Activated T-helper 1 cell treated with anti-CD3 and anti-CD28 coated beads, Interleukin-2, amount 50 U/mL, for 16 hours (primary cell): ENCODE measurements at places on chromosomes 5 and 9.

- no peak for DNase-seq
These were observed 18.3 kb upstream of the ECPAS start for GRCh38 chr9:111502506-111502905.

- DNase-seq: no peak
These were observed 21.5 kb upstream of the MYO10 start for GRCh38 chr5:16957304-16958196.

- no peak for DNase-seq
These were observed 211.6 kb upstream of the MPDZ start for GRCh38 chr9:13491138-13491492.

DNA sequence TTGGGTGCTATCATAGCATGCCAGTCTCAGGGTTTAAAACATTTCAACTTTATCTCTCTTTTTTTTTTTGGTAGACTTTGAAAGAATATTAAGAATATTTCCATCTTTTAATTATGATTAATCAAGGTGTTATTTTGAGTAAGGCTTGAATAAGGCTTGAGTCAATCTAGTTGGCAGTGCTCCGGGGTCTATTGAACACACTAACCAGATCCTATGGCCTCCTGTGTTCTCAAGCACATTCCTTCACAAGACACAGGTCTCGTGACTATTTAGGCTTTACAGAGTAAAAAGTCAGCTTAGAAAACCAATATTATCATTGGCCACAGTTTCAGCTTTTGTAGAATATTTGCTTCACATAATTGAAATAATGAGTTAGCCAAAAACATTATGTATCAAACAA lies 151.2 kb downstream of the ARHGEF28 start:
- DNase-seq: no peak

DNA sequence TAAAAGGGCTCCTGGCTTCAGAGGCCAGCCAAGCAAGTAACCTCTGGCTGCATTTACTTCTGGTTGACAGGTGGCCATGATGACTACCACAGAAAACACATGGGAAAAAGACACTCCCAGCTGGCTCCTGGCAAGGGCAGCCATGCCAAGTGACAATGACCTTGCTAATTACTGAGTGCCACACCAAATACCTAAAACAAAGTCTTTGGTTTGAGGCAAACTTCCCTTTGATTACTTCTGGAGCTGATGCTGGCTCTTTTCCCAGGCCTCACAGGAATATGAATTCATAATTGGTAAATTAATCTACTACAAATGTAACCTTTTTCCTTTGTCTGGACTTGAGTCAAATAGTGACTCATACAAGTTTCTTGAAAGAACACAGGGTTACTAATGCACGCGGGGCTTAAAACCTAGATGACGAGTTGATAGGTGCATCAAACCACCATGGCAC lies 61.0 kb downstream of the LPAR1 start:
- no peak for DNase-seq

DNA sequence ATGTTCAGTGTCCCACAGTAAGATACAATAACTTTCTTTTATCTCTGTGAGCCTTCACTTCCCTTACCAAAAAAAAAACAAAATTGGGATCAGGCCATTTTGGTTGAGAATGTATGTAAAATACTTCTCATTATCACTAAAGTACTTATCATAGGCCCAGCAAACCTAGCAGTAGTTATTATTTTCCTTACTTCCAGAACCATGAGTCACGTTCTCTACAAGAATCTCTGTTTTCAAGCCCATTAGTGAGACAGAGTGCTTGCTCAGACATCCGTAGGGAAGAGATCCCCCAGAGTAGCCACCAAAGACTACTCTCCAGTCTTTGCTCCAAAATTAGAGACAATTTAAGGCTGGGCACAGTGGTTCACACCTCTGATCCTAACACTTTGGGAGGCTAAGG lies 103.9 kb upstream of the NR5A1 start:
- DNase-seq: no peak

DNA sequence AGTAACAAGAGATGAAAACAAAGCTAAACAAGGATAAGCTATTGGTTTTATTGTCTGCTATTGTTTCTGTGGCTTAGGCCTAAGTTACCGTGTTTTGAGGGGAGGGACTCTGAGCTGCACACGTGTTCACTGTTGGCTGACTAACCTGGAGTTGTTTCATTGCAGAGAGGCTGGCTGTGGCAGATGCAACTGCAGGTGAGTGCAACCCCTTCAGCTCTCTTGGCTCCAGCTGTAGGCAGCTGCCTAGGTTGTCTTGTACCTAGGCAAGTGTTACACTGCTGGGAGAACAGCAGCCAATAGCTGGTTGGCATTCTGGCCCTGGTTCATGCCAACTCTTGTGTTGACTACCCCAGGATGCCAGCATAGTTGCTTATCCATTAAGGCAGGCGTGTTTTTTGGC lies 17.6 kb upstream of the MATR3 start:
- no peak for DNase-seq

GRCh38 chr9:113612828-113613227 lies 149.3 kb downstream of the RGS3 start:
- DNase-seq: no peak

DNA sequence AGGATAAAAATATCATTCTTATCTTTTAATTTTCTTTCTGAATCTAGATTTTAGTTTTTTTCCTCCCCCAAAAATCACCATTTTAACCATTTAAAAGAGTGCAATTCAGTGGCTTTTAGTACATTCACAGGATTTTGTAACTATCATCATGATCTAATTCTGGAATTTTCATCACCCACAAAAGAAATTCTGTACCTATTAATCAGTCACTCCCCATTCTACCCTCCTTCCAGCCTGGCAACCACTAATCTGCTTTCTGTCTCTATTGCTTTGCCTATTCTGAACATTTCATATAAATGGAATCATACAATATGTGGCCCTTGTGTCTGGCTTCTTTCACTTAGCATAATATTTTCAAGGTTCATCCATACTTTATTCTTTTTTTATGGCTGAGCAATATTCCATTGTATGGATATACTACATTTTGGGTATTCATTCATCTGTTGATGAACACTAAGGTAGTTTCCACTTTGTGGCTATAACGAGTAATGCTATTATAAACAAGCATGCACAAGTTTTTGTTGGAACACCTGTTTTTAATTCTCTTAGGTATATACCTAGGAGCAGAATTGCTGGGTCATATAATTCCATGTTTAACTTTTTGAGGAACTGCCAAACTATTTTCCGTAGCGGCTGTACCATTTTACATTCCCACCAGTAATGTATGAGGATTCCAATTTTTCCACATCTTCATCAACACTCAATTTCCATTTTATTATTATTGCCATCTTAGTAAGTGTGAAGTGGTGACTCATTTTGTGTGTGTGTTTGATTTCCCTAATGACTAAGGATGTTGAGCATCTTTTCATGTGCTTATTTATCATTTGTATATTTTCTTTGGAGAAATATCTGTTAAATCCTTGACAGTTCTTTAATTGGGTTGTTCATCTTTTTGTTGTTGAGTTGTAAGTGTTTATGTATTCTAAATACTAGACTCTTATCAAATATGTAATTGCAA lies 340.3 kb downstream of the CWC27 start:
- DNase-seq: no peak

GRCh38 chr5:11377896-11378295 lies 526.4 kb downstream of the CTNND2 start:
- DNase-seq: no peak

GRCh38 chr5:40660751-40661150 lies 19.0 kb upstream of the PTGER4 start:
- DNase-seq: no peak

DNA sequence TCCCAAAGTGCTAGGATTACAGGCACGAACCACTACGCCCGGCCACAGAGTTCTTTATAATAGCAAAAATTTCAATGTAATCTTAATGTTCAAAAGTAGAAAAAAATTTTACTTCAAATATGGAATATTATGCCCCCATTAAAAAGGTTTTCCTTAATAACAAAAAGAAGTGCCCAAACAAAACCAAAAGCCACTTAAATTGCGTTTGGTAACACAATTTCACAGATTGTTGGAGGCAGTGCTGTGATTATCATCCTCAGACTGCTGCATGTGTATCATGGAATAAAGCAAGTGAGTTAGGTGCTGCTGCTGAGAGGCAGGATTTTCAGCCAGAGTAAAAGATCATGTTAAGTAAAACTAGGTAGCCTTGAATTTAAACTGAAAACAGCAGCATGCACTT lies 132.7 kb downstream of the COL23A1 start:
- no peak for DNase-seq

- DNase-seq: no peak
These were observed 712.1 kb upstream of the MEF2C start for GRCh38 chr5:89595056-89595455.

GRCh38 chr9:32497921-32498320 lies 28.1 kb downstream of the RIGI start:
- DNase-seq: no peak

DNA sequence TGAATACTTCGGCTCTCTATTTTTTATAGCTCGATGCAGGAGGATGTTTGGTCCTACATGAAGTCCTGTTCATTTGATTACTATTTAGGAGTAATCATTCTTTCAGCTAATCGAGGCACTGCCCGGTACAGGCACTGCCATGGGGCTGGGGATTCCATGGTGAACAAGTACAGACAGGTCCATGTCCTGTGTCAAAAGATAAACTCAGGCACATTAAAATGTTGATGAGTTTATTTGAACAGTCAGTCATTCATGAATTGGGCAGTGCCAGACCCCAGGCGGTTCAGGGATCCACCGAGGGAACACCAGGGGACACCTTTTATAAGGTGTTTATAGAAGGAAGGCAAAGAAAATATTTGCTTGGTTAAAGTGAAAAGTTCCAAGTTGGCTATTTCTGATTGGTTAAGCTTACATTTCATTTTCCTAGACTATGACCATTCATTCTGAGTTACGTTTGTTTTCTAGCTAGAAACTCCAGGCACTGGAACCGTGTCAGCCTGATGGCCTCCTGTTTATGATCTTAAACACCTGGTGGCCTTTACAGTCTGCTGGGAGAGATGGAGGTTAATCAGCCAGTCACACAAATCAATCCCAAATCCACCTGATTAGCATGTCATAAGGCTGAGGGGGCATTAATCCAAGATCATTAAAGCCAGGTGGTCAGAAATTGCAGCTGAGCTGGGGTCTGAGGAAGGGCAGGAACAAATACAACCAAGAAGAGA lies 47.0 kb upstream of the TDRD7 start:
- no peak for DNase-seq

- no peak for DNase-seq
These were observed 12.0 kb downstream of the CRB2 start for GRCh38 chr9:123368023-123368422.

GRCh38 chr9:132519033-132519432 lies 63.4 kb upstream of the BARHL1 start:
- DNase-seq: no peak

GRCh38 chr9:4987961-4988421 lies 2.9 kb downstream of the JAK2 start:
- DNase-seq: peak; percentile 36

DNA sequence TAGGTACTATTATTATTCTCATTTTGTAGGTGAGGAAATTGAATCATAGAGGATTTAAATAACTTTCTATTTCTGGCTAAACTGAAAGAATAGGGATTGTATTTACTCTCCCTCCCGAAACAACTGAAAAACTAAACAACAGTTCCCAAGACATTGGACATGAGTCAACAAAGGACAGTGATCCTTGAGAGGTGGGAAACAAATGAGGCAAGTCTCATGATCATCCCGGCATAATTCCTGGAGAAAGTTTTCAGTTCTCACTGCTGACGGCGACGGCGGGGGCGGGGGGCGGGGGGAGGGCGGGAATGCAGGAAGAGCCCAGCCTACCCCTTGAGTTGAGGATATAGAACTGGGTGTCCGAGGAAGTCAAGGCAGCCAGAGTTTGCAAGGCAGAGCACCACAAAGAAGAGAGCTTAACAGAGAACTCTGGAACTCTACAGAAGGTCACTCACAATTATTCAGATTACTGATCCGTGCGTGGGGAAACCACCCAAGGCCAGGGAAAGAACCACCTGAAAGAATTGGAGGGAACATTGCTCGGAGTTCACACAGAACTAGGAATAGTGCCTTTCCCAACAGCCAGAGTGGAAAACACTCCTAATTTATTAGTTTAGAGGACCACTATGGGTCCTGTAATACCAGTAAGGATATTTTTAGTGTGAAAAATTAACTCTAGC lies 27.4 kb upstream of the WHRN start:
- DNase-seq: no peak

DNA sequence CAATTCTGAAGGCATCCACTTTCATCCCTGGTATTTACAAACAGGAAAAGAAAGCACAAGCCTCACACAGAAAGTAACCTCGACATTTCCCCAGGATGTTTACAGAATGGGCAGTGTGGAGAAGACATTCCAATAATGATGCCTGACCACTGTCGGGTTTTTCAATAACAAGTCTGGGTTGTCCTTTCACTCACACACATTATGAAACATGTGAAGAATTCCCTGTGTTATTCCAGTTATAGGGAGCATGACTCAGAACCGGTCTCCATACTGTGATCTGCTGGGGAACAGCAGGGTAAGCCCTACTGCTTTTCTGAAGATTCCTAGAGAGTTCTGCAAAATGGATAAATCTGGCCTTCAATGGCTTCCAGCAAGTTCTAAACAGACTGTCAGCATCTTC lies 155.3 kb downstream of the ADAMTS12 start:
- DNase-seq: no peak

DNA sequence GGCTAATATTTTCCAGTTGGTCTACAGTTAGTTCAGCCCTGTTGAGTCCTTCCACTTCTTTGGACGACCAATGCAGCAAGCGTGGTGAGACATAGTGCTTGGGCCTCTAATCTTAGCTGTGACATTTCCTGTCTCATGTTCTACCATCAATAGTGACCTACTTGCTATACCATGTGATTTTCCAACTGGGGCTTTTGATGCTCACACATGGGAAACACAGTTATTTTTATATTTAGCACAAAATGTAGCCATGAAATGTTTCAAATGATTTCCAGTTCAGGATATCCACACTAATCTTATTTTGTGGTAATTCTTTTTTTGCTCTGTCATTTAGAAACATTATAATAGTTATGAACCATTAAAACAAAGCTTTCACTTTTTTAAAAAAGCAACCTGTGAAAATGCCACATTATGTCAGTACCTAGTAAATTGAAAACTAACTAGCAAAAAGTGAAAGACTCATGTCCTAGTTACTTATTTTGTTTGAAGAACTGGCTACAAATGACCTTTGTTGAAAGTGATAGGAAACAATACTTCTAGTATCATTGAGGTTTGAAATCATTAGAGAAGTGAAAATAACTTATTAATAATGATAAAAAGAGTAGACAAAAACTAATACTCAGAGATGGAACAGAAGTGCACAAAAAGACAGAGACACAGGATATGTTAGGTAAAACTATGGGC lies 18.3 kb downstream of the MARCHF3 start:
- DNase-seq: no peak

DNA sequence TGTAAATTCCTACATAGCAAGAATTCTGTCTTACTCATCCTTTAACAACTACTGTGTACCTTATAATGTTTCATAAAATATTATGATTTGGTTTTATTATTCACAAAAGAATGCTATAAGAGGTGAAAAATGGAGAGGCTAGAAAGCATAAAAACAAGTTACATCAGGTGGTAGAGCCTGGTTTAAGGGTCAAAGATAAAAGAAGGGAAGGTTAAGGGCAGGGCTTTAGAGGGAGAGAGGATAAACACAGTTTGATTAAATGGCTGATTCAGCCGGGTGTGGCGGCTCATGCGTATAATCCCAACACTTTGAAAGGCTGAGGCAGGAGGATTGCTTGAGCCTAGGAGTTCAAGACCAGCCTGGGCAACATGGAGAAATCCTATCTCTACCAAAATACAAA lies 40.4 kb upstream of the HSPB3 start:
- no peak for DNase-seq
